ENCODE measurements at places on chromosomes 16 and 17. TPM values are rescaled to one million over a fixed set of nuclear protein-coding genes. Genes with fewer than 3 reads are reported as not detected.

- DNase-seq = no peak
Observed at GRCh38 chr17:15742051-15742795, 10.1 kb downstream of the TBC1D26 start.

DNA sequence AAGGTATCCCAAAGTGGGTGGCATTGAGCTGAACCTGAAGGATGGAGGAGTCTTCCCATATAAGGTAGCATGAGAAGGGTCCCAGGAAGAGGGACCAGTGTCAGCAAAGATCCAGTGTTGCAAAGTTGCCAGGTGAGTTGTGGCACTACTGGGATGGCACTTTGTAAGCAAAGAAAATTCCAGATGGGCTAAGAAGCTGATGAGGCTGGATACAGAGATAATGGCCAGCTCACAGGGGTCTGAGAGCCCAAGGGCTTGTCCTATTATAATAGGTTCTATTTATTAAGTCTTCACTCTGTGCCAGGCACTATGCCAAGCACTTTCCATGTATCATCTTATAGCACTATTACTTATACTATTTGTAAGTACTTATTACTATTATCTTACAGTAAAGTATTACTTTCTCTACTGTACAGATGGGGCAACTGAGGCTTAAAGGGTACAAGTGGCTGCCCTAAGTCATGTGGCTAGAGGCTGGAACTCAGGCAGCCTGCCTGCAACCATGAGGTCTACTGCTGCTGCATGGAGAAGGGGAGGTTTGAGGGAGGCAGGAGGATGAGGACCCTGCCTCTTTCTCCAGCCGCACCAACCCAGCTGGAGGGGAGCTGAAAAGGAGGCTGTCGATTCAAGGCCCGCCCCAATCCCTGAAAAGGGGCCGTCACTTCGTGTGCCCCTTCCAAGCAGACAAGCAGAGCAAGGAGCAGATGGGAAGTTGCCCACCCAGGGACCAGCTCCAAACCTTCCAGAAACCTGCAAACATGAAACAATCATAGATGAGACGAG, 86.5 kb downstream of the C16orf78 start:
- DNase-seq = no peak

- peak; percentile 96 for DNase-seq
Observed at GRCh38 chr17:80147035-80147822, at the start of gene EIF4A3. Gene EIF4A3, minus strand, starts transcription at chr17:80147128. Its CDS starts 167 bp downstream, at chr17:80146961.

DNA sequence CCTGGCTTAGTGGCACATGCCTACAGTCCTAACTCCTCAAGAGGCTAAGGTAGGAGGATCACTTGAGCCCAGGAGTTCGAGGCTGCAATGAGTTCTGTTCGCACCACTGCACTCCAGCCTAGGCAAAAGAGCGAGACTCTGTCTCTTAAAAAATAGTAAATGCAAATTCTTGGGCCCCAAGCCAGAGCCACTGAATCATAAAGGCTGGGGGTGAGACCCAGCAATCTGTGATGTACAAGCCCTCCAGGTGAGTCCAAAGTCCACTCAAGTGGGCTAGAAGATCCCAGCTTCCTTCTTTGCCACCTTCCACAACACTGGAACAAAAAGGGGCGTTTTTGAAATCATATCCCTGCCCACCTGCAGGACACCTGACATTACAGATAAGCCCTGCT, 16.9 kb downstream of the TRIM25 start:
- DNase-seq = no peak

DNA sequence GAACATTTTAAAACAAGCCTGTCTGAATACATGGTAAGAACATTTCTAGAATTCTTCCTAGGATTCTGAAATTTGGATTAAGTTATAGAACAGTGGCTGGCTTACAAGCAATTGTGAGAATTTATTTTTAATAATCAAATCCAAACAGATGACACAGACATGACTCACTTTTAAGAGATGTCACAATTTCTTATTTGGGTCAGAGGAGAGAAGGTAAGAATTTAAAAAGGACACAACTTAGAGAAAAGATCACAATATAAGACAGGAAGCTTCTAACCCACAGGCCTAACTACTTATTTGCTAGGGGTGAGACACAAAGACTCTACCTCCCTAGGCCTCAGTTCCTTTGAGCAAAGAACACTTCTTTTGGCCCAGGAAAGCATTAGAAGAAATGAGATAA, 32.7 kb downstream of the ZZEF1 start:
- DNase-seq = no peak

- DNase-seq = no peak
Observed at GRCh38 chr16:75104836-75105235, 11.7 kb downstream of the LDHD start.

- DNase-seq = no peak
Observed at GRCh38 chr17:38733282-38733981, 3.3 kb downstream of the CISD3 start.

GRCh38 chr17:42456223-42457106, 2.2 kb upstream of the ATP6V0A1 start:
- DNase-seq = peak; percentile 50

DNA sequence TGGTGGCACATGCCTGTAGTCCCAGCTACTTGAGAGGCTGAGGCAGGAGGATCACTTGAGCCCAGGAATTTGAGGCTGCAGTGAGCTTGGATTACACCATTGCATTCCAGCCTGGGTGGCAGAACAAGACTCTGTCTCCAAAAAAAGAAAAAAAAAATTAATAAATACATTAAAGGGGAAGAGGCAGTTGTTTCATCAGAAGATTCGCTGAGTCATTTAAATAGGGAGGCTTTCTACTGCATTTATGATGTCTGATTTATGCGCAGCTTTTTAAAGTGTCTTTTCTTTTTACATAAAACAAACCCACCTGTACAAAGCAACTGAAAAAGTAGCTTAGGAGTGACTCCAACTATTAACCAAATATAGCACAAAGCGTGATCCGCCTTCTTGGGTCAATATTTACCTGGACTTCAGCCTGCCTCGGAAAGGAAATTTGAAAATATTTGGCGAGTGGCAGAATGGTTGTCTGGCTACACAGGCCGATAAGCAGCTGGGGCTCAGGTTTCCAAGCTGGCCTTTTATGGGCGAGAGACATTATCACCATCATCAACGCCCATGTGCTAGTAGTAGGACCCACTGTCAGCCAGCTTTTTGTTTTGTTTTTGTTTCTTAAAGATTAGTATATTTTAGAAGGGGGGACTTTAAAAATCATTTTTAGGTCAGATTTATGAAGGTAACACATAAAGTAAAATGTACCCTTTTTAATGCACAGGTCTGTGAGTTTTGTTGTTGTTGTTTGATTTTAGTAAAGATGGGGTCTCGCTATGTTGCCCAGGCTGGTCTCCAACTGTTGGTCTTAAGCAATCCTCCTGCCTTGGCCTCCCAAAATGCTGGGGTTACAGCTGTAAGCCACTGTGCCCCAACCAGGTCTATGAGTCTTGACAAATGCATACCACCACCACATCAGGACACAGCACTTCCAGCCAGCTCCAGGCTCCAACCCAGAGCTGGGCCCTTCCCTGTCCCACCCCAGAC, 42.5 kb upstream of the RASD1 start:
- DNase-seq = no peak

DNA sequence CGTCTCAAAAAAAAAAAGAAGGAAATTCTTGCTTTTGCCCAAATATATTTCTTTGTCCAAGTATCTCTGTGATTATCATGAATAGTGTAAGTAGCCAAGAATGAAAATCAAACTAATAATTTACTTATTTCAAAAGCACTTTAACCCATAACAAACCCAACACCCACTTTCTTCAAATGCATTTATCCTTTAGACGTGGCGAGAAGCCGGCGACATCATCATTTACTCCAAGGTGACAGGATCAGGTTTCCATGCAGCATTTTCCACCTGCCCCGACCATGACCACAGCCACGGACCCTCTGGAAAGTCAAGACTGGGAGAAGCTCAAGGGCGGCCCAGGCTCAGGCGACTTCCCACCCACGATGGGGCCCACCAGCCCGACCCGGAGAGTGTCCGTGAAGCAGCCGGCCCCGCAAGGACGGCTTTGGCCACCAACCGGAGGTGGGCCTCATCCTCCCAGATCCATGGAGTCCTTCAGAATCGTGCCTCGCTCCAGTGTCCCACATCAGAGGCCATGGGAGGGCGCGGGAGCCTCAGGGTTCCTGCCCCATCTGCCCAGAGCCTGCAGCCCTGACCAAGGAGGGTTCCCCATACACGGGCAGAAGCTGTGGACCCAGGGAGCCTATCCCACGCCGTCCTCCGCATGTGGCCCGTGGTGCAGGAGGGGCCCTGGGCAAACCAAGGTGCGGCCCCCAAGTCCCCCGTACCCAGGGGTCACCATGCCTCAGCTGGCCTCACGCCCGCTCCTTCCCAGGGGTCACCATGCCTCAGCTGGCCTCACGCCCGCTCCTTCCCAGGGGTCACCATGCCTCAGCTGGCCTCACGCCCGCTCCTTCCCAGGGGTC, 18.7 kb downstream of the UTS2R start:
- DNase-seq = no peak

GRCh38 chr17:65801513-65801912, 240.1 kb upstream of the AXIN2 start:
- no peak for DNase-seq

DNA sequence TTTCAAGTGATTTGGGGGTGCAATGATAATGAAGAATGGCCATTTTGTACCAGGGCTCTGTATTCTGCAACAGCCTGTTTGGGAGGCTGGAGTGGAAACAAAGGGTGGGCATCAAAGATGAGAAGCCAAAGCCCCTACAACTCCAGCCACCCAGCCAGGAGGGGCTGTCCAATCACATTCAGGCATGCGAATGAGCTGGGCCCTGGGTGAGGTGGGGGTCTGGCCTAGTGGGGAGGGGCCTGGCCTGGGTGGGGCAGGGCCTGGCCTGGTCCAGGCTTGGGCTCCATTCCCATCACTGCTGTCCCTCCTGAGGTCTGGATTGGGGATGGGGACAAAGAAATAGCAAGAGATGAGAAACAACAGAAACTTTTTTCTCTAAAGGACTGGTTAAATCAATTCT, 6.4 kb downstream of the AOC3 start:
- no peak for DNase-seq

DNA sequence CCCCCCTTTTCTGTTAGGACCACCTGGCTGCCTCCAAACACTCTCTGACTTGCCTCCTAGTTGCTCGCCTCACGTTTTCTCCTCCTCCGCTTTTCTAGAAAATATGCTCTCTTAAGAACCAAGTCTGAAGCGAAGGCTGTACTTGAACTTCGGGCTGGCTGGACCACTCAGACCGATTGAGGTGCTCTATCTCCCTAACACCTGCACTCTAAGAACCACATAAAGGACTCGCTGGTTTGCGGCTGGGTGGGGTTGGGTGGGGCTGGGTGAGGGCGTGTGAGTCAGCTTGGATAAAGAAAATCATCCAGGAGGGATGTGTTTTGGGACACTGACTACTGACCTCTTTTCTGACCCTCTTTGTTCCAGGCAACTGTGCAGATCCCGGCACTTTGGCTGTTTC, 22.9 kb upstream of the TMEM220 start:
- no peak for DNase-seq

- DNase-seq = no peak
Observed at GRCh38 chr16:80114699-80115098, 426.1 kb upstream of the DYNLRB2 start.

- DNase-seq = peak; percentile 71
Observed at GRCh38 chr16:53098526-53099317, 43.9 kb downstream of the CHD9 start.

GRCh38 chr16:72324578-72324977, 152.6 kb upstream of the PMFBP1 start:
- no peak for DNase-seq

DNA sequence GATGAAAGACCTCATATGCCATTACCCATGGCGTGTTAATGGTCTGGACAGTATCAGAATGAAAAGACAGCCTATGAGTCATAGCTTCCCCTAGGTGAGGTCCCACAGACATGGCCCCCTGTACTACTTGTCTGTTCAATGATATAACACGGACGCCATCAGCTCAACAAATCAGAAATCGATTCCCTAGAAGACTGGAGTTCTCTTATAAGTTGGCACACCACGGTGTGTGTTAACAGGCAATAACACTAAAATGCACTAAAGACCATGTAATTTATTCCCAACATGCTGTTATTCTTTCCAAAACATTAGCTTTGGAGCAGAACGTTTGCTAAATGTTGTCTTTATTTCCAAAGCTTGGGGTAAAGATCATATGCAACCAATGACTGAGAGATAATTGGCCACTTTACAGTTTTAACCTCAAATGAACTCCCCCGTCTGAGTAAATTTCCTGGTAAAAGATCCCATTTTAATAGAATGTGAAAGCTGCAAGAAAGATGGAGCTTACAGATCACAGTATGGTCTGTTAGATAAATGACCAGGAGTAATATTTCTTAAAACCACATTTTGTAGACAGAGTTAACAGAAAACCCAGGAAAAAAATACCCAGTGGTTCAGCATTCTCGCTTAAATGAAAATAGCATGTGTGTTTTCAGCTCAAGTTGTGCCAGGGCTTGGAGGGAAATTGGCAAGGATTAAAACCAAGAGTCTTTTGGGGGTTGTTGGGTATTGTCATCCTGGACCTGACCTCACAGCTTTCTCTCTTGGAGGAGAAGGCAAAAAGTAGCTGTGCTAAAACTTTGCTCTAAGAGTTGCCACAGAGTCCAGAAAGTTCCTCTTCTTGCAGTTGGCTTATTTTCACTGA, 65.9 kb downstream of the PCTP start:
- no peak for DNase-seq

- no peak for DNase-seq
Observed at GRCh38 chr17:35969558-35970380, 11.5 kb downstream of the CCL16 start.

GRCh38 chr17:39634384-39634871, 2.5 kb upstream of the STARD3 start:
- no peak for DNase-seq

DNA sequence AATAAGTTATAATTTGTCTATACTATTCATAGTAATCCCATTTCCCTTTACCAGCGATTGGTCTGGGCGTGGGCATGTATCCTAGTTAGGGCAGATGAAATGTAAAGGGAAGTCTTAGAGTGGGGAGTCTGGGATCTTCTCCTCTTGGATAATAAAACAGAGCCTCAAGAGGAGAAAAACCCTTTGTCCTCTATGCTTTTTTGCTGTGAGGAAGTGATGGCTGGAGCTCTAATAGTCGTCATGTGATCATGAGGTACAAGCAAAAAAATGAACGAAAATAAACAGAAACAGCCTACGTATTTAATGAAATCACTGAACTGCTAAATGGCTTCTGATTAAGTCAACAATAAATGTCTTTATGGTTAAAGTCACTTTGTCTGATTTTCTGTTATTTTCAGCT, 26.8 kb downstream of the EFCAB5 start:
- DNase-seq = no peak

NPIPB6 gene
- not detected for total RNA-seq

DNAJA2 gene
- 81.6 TPM for total RNA-seq

MRPL38 gene
- 31.9 TPM for total RNA-seq

Data from pulmonary artery endothelial cell (primary cell).